ENCODE measurements at places on chromosomes 16 and 17.

- no peak for DNase-seq
Observed at GRCh38 chr16:58466396-58466795, 33.5 kb upstream of the NDRG4 start.

GRCh38 chr16:29837841-29838240 is 17.6 kb downstream of the MVP start:
- DNase-seq = no peak

DNA sequence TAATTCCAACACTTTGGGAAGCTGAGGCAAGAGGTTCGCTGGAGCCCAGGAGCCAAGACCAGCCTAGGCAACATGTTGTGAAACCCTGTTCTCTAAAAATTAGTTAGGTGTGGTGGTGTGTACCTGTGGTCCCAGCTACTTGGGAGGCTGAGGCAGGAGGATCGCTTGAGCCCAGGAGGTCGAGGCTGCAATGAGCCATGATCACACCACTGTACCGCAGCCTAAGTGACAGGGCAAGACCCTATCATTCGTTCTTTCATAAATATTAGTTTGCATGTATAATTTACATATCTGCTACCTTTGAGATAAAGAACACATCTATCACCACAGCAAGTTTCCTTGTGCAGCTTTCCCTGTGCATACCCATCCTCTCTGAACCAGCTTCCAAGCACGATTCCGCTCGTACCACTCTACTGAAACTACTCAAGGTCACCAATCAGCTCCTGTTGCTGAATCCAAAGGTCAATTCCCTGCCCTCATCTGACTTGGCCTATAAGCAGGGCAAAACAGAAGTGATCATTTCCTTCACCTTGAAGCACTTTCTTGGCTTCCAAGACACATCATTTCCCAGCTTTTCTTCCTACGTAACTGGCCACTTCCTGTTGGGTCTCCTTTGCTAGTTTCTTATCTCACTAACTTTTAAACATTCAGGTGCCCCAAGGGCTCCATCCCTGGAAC is 49.1 kb downstream of the GRB2 start:
- no peak for DNase-seq

- no peak for DNase-seq
Observed at GRCh38 chr17:18987862-18988545, 16.6 kb downstream of the FAM83G start.

- no peak for DNase-seq
Observed at GRCh38 chr17:9237661-9238301, 216.5 kb downstream of the NTN1 start.

DNA sequence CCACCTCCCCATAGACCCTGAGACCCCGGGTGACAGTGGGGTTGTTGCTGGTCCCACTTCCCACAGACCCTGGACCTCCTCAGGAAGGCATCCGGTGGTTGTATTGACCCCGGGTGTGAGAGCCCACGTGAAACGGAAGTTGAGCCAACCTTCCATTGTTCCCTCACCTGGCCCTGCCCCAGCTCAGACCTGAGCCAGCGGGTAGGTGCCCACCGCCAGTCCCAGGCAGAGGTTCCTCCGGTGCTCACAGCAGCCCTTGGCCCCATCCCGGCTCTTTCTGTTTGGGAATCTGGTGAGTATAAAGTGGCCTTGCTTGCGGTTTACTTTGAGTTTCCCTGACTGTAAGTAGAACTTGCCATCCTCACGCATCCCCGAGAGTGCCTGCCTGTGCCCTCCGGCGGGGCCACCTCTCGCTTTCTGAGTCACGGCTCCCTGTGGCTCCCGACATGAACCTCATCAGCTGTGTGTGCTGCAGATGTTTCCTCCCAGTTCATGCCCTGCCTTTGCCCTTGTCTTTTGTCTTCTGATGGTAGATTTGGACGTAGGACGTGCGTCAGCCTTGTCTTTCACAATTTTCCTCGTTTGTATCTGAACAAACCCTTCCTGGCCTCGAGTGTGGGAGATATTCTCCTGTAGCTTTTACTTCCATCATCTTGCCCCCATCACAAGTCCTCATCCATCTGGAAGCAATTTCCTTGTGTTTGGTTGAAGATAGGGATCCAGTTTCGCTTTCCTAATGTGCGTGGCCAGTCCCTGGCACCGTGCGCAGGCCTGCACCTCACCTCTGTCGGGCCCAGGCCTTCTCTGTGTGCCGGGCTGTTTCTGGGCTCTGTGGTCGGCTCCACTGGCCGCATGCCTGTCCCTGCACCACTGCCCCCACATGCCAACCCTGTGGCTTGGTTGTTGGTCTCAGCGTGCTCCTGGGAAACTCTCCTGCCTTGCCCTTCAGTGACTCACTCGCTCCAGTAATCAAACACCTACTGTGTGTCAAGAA is 76.0 kb downstream of the METRNL start:
- DNase-seq = peak; percentile 10

- DNase-seq = no peak
Observed at GRCh38 chr16:9503251-9503984, 412.0 kb downstream of the HAPSTR1 start.

DNA sequence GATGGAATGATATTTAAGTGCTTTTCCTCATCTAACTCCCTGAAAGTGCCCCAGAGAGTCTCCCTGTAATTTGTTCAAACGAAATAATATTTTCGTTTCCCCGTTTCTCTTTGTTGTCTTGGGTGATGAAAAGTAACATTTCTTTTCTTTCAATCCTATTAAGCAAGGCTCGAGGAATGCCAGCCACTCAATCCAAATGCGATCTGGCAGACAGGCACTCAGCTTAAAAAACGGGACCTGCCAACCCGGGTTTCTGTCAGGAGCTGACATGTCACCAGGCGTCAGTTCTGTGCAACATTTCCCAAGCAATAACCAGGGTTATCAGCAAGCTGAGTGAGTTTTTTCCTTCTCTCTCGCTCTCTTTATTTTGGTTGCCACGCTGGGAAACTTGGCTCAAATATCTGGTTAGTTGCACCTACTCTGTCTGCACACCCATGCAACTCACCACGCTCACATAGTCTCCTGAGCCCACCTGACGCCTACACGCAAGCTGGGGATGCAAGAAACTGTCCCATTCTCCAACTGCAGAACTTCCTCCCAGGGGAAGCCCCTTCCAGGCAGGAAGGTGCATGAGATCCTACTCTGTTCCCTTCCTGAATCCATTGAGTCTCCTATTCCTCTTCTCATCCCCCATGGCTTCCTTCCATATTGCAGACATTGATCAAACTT is 208.2 kb downstream of the C16orf78 start:
- DNase-seq = no peak

DNA sequence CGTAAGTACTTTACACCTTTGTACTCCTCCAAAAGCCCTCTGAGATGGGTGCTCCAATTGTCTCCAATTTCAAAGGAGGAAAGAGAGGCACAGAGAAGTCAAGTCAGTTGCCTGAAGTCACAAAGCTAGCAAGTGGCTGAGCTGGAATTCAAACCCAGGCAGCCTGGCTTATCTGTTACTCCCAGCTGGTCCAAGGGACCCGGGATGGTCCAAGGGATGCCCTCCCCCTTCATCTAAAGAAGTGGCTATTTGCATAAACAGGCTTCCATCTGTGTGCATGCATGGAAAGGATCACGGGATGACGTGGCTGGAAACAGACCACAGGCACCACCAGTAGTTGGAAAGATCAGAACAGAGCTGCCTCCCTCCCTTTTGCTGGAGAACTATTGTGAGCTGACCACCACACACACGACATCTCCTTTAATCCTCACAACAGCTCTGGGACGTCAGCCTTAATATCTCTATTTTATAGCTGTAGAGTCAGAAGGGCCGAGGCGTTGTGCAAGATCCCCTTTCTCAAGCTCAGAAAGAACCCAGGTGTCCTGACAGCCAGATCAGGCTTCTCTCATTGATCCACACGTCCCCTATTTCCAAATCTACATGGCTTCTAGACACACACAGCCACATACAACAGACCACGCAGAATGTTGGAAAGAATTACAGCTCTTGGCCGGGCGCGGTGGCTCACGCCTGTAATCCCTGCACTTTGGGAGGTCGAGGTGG is 10.9 kb upstream of the COL1A1 start:
- no peak for DNase-seq

DNA sequence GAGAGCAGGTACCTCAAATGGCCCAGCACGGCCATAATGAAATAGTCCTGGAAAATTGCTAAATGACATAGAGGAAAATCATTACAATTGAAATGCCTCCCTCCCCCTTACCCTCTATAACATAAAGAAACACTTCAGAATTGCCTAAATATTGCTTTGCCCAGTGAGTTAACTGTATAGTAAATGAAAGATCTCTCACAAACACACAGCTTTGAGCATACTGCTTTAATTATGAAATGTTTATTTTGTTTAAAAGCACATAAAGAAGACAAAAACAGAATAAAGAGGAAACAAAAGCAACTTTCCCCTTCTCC is 9.3 kb upstream of the ADAMTS18 start:
- no peak for DNase-seq

- DNase-seq = no peak
Observed at GRCh38 chr16:30367349-30368009, 2.8 kb downstream of the TBC1D10B start.

DNA sequence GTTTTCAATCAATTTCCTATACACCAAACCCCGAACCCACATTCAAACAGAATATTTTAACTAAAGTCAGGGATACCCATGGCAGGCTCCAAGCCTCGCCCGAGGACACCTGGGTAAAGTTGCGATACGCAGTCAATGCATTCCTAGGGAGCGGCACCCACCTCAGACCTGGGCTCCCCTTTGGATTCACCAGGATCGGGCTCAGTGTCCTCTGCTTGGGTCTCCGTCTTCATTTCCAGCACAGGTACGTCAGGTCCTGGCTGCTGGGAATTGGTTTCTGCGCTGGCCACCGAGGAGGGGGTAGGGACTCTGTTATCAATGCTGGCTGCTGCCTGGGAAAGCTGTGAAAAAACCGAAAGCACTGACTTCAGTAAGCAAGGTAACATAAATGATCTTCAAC is 51.7 kb upstream of the TRAP1 start:
- no peak for DNase-seq

DNA sequence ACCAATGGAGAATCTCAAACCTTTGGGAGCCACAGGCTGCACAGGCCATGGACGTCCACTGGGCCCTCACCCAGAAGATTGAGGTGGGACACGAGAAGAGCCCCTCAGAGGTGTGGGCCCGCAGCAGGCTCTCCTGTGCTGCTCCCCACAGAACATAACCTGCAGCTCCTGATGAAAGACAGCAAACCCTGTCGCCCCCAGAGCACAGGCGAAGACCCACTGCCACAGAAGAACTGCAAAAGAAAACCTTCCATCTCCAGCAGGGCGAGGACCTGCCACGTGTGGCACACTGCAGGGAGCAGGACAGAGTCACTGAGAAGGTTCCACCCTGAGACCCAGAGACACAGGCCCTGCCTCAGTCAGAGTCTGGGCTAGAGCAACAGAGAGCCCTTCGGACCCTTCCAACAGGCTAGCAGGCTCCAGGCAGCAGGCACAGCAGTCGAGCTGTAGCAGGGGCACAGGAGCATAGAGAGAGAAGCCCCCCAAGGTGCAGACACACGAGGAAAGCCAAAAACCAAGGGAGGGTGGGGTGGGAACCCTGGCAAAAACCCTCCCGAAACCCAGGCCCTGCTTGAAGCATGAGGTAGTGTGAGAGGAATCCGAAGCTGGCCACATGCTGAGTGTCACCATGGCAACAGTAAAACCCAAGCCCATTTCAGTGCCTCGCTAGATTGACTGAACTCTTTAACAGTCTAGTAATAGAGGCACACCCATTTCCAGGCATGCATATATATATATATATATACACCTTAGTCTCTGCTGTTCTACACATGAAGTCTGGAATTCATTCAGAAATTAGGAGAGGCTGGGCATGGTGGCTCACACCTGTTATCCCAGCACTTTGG is 60.0 kb upstream of the CHMP6 start:
- no peak for DNase-seq

- DNase-seq = no peak
Observed at GRCh38 chr17:68585643-68586042, 15.5 kb downstream of the FAM20A start.

GRCh38 chr16:259226-259625 is 16.5 kb downstream of the RGS11 start:
- no peak for DNase-seq

GRCh38 chr17:16439303-16439791 is 24.0 kb downstream of the TRPV2 start:
- DNase-seq = peak; percentile 5

- DNase-seq = no peak
Observed at GRCh38 chr17:21218101-21218500, 4.1 kb upstream of the TMEM11 start.

Data from thymus (tissue), 14 donors.